ENCODE measurements at places on chromosomes 3 and 15.
A peak's percentile ranks its signal among the peaks of the same experiment; 100 is the strongest.

- DNase-seq, result no peak
These were observed 27.5 kb downstream of the MELTF start for GRCh38 chr3:197001972-197002700.

DNA sequence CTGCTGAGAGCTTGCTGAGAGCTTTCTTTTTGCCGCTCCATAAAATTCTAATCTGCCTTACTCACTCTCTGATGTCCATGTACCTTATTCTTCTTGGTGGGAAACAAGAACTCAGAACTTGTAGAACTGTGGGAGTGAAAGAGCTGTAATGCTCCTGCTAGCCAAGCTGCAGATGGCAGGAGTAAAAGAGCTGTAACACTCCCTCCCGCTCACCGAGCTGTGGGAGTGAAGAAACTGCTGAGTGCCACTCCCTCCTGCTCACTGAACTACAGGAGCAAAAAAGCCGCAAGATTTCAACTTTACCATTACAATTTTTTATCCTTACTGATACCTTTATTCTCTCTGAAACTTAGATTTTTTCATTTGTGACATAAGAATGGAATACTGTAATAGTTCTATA lies 199.1 kb downstream of the SI start:
- DNase-seq, result no peak

- DNase-seq, result no peak
These were observed 11.9 kb downstream of the ARRDC4 start for GRCh38 chr15:97972366-97972765.

DNA sequence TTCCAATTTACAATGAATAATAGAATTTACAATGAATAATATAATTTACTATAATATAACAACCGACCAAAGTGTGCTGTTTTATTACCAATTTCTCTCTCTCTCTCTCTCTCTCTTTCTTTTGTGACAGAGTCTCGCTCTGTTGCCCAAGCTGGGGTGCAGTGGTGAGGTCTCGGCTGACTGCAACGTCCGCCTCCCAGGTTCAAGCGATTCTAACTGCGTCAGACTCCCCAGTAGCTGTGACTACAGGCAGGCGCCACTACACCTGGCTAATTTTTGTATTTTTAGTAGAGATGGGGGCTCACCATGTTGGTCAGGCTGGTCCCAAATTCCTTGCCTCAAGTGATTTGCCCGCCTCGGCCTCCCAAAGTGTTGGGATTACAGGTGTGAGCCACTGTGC lies 17.0 kb upstream of the CCNL1 start:
- DNase-seq, result no peak

DNA sequence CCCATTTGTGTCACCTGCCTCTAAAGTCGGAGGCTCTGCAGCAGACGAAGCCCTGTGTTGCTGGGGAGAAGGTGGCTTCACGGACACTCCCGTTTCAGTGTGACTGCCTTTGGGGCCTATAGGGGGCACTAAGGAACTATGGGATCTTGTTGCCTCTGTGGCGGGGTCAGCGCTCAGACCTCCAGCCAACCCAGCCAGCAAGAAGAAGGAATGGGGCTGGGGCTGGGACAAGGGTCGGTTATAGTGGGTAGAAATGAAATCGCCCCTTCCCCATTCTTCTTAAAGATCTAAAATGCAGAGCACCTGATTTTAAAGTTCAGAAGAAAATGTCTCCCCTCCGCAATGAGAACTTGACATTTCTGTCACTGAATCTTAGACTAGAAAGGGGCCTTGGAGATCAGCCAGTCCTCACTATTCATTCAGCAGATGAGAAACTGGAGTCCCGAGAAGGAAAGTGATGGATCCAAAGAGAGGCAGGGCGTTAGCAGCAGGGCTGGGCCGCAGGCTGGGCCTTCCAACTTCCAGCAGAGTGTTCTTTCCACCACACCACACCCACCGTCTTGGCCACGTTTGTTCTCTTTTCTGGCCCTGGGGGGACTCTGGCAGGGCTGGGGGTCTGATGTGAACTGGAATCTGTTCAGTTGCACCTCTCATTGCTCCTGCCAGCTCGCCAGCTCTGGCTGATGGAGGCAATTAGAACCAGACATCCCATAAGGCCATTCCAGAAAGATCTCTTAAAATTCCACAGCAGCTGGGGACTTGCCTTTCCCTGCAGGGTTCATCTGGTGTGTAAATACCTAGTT lies 195.4 kb downstream of the OPA1 start:
- peak; percentile 45 for DNase-seq

DNA sequence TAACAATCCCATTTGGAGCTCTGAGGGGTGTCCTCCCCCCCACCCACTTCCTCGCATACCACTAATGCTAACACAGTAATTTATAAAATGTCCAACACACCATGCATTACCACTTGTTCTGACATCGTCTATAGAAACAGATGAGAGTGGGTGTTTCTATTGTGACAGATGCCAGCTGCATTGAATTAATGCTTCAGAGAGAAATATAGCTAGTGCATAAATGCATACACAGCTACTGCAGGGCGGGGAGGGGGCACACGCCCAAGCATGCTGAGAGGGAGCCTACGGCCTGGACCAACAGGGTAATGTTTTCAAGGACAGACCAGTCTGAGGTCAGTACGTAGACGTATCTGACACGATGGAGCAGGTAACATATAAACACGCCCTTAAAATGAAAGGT lies 106.0 kb upstream of the FEZF2 start:
- no peak for DNase-seq

DNA sequence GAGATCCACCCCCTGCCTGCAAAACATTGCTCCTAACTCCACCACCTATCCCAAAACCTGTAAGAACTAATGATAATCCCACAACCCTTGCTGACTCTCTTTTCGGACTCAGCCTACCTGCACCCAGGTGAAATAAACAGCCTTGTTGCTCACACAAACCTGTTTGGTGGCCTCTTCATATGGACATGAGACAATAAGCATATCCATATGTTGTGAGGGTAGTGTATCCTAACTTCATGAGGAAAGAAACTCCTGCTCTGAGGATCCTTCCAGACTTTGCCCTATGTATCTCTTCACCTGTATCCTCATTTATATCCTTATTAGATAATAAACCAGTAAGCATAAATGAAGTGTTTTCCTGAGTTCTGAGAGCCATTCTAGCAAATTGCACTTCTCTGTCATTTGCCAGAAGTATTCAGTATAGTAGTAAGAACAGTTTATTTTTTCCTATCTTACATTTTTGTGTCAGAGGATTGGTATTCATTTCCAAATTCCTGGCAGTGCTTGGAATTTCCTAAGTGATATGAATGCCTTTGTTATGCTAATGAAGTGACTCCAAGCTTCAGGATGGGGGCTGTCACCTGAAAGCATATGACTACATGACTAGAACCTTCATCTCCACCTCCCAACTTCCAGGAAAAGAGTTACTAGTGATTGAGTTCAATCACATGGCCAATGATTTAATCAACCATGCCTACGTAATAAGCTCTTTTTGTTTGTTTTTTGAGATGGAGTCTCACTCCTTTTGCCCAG lies 30.2 kb downstream of the TTBK2 start:
- no peak for DNase-seq

GRCh38 chr15:66617137-66618090 lies 51.6 kb upstream of the LCTL start:
- peak; percentile 27 for DNase-seq

DNA sequence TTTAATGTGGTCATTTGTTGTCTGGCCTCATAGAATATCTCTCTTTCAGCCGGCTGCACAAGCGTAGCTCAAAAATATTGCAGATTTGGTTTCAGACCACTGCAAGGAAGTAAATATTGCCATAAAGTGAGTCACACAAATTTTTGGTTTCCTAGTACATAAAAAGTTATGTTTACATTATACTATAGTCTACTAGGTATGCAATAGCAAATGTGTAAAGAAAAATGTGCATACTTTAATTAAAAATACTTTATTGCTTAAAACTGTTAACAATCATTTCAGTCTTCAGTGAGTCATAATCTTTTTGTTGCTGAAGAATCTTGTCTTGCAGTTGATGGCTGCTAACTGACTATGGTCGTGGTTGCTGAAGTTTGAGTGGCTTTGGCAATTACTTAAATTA lies 425.1 kb upstream of the ROBO1 start:
- DNase-seq, result no peak

GRCh38 chr3:159029306-159030026 lies 227.6 kb downstream of the MFSD1 start:
- DNase-seq, result no peak

DNA sequence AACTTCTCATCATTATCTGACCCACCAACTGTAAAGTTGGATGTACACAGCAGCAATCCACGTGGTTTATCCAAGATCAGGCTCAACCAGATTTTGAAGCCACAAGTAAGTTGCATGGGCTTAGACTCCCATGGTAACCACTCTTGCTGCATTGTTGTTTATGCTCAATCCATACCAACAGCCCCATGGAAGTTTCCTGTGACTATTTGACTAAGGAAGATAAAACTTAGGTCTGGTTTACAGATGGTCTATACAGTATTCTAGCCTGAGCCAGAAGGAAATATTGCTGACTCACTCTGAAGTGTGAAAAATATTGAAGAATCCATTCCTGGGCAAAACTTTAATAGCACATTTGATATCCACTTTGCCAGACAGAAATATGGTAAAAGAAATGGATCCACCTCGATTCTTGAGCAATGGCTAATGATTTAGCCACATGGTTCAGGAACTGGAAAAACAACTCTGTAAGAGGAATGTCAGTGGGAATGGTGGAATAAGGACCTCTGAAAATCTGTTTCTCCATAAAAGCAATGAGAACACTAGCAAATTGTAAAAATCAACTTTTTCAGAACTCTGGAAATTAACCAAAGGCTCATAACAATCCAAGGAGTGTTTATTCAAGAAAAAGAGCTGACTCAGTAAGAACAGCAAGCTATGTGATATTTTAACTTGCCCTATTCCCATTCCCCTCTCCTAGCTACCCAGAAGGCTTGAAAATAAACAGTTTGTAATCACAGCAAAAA lies 162.9 kb upstream of the STT3B start:
- no peak for DNase-seq

DNA sequence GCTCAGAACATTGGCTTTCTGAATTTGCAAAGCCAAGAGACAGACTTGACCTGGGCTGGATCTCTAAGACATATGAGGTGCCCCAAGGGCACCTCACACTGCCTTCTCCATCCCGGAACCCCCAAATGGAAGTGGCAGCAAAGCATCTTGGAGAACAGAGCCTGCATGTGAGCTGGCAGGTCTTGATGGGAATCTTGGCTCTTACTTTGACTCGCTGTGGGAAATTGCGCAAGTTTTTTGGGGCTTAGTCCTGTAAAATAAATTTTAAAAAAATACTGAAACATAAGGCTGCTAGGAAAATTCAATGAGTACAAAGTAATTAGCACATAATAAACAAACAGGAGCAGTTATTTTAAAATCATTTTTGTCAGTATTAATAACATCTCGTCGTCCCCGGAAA lies 13.7 kb upstream of the SEC22A start:
- DNase-seq, result no peak

GRCh38 chr3:127887321-127887720 lies 27.7 kb upstream of the KBTBD12 start:
- DNase-seq, result no peak
